GM12878 (cell line): ENCODE measurements at places on chromosomes 11 and 22. TPM values are rescaled to one million over a fixed set of nuclear protein-coding genes. Genes with fewer than 3 reads are reported as not detected.

DNA sequence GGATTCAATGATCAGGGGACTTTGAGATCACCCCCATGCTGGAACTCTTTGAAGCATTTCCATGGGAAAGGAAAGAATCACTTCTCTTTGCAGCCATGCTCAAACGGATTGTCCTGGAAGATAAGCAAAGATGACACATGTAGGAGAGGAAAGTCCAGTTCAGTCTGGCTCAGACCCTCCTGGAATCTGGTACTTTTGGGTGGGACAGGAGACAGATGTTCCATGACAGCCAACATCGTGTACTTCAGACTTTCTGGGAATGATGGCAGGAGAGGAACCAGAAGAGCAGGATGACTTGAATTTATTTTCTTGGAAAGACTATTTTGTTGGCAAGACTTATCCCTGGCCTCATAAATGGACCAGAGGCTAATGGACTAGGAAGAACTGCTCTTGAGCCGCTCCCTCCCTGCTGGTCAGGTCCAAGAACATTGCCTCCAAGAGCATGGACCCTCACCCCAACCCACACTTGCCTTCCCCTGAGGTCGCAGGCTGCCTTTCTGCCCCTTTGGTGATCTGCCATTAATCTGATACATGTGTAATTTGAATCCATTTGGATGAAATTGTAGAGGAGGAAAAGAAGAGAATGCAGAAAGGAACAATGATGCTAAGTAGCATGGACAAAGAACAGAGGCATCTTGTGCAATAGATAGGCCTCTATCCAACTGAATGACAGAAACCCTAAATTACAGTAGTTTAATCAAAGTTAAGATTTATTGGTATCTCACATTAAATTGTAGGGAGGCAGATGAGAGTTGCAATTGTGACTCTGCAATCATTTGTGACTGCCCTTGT lies 201.0 kb downstream of the SNX19 start:
- no peak for DNase-seq

DNA sequence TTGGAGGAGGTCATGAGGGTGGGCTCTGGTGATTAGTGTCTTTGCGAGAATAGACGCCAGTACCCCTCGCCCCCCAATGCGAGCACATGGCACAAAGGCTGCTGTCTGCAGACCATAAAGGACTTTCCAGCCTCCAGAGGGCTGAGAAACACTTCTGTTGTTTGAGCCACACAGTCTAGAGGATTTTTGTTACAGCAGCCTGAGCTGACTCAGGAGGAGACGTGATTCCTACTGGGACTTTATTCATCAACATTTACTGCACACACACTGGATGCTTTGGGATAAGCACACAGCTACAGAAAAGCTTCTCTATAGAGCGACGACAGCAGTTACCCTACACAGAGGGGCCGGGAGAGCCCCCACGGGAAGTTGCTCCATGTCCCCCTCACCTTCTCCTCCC lies 345.0 kb downstream of the CTTN start:
- DNase-seq = no peak

- DNase-seq = no peak
These were observed 6.4 kb downstream of the POLDIP3 start for GRCh38 chr22:42608136-42608822.

BLID gene
- total RNA-seq = not detected in 2 replicates

GDPD4 gene
- total RNA-seq = not detected in 2 replicates

GRCh38 chr11:111913997-111914396 lies 1.5 kb downstream of the HSPB2 start:
- DNase-seq = no peak

DNA sequence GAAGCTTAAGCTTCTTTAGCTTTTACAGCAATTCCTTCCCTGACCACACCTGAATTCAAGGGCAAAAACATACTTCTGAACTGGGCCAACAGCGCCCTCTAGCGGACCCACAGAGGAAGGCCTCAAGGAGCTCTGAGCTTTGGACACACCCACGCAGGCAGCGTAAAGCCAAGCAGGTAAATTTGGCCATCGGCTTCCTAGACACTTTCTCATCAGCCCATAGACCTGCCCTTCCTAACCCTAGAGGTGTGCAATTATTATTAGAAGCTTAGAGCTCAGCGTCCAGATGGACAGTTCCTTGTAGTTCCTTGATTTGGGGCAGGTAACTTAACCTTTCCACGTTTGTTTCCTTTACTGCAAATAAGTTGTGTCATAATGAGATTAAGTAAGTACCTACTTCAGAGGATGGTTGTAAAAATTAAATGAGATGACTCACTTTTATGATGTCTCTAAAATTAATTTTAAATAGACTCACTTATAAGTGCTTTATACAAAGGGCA lies 25.7 kb upstream of the HMGXB4 start:
- DNase-seq = peak; percentile 33

GRCh38 chr11:66915046-66915832 lies 42.9 kb downstream of the PC start:
- no peak for DNase-seq

DNA sequence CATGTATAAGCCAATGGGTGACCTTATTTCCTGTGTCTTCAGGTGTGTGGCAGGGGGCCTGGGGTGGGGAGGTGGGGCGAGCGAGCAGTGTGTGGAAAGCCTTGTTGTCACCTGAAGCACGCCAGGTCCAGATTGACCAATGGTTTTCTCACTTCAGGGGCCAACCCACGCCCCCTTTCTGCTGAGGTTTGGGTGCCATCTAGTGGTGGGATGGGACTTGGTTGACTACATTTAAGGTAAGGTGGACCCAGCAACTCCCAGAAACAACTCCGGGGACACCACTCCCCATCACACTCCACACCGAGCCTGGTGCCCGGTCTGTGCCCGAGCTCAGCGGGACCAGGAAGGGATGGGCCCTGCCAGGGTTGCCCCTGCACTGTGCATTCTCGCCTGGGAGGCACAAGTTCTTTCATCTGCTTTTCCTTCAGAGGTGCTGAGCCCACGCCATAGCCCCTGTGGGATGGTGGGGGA lies 40.0 kb downstream of the TPCN2 start:
- DNase-seq = peak; percentile 28

- no peak for DNase-seq
These were observed 4.8 kb downstream of the GVQW3 start for GRCh38 chr11:76385903-76386302.

DNA sequence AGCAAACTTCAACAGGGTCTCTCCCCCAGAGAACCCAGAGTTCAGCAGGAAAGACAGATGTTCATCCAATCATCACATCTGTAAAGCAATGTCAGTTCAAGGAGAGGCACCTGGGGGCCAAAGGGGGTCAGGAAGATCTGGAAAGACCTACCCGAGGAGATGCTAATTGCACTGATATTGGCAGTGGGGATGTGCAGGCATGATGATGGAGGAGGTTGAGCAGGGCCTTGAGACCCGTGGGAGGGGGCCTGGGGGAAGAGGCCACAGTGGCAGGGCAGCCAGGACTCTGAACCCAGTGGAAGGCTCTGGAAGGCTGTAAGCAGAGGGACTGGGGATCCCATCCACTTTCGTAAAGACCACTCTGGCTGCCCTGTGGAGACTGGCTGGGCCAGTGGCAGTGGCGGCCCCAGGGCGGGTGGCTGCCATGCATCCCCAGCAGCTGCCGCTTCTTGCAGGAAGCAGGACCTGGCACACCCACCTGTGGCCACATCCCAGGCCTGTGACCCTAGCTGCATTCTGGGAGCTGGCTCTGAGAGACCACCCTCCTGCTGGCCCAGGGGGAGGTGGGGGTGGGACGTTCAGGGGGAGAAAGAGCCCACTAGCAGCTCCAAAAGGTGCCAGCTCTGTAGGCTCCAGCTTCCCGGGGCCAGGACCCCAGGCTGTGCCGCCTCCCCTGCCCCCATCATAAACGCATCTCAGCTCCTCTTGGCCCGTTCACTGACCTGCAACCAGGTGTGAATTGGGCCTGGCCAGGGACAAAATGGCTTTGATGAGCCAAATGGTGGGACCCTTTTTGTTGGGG lies 59.9 kb upstream of the FGF3 start:
- DNase-seq = no peak

BET1L gene
- total RNA-seq = 40.5 and 48.9 TPM in 2 replicates

- no peak for DNase-seq
These were observed 58.1 kb upstream of the NECTIN1 start for GRCh38 chr11:119787074-119787461.

GRCh38 chr22:25219948-25220442 lies 556 bp downstream of the CRYBB2 start:
- no peak for DNase-seq

GRCh38 chr11:114257621-114258558 lies 38.3 kb upstream of the NNMT start:
- no peak for DNase-seq

- no peak for DNase-seq
These were observed 578.5 kb downstream of the BUD13 start for GRCh38 chr11:116194156-116194904.

KIF18A gene
- 18.1 and 19.4 TPM in 2 replicates for total RNA-seq

- no peak for DNase-seq
These were observed 1028.3 kb downstream of the BRD1 start for GRCh38 chr22:48799227-48799970.

DNA sequence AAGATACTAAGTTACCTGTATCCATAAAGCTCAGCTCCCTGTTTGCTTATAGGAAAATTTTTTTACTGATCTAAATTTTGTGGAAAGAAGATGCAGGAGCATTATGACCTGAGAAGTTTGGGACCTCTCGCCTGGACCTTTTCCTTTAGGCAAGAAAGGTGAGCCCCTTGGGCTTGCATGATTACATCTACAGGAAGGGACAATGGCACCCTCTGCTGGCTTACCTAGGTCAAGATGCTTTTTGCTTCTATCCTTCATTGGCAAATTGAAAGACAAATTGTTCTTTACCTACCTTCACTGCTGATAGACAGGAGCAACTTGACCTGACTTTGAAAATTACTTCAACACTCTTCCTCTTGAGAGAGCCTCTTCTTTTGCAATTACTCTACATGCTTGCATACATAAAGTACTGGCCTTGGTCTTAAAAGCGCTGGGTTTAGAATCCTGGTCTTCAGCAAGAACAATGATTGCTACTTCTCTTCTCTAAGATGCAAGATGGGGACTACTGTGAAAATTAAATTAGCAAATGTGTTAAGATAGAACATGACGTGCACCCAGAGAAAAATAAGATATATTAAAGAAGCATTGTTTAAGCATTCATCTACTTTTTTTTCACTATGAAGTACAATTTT lies 147.2 kb downstream of the TRPC6 start:
- DNase-seq = no peak

GRCh38 chr11:87223816-87224215 lies 186.1 kb downstream of the TMEM135 start:
- no peak for DNase-seq

DNA sequence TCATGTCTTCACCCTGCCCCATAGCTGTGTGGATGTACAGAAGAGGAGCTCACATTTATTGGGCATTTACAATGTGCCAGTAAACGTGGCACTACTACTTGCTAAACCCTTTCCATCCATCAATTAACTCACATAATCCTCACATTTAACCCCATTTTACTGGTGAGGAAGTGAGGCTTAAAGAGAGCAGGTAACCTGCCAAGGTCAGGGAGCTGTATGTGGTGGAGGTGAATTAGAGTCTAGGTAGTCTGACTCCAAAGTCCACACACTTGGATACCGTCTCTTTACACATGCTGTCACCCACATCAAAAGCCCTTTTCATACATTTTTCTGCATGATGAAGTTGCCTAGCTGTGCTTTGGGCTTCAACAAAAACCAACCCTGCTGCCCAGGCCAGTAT lies 10.8 kb downstream of the PLEKHA7 start:
- no peak for DNase-seq

CARD18 gene
- total RNA-seq = not detected in 2 replicates

DNA sequence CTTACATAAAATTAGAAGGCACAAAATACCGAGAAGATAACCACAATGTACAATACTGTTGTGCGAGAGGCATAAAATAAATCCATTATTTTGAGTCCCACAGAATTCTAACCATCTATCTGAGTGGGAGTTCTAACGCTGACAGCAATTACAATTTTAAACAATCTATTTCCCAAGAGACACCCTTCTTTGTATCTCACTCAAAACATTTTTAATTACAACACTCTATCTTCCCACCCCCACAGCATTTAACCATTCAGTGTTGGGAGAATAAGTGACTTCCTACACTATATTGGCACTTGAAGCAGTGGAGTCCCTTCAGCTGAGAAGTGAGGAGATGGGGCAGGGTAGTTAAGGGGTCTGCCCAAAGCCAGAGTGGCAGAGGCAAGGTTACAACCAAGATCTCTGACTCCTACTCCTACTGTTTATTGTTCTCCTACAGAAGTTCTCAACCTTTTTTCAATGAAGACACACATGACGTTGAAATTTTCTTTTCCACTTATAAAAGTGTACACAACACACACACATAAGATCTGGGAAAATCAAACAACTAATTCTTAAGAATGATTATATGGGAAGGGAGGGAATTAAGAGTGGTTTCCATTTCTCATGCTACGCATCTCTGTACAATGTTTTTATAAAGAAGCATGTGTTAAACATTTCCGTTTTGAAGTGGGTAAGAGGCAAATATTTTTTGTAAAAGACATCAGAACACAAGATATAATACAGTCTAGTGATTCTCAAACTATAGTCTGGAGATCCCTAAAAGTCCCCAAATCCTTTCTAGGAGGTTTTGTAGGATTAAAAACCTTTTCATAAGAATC lies 10.9 kb downstream of the SLC25A17 start:
- no peak for DNase-seq

OR52E8 gene
- total RNA-seq = not detected in 2 replicates

FOLH1 gene
- total RNA-seq = not detected in 2 replicates

DNA sequence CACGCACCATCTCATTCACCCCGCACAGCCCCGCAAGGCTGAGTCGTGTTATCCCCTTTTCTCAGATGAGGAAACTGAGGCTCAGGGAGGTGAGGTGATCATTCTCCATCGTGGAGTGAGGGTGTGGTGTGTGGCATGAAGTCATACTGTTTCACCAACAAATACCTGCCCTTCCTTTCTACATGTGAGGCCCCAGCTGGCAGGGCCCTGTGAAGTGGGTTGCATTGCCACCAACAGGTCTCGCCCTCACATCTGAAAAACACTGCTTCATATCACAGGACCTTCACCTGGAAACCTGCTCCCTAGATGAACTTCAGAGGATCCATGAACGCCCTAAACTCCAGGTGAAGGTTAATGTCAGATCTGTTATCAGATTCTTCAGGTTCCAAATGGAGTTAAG lies 4.3 kb downstream of the SSTR3 start:
- DNase-seq = no peak

- no peak for DNase-seq
These were observed 2.5 kb upstream of the ADM start for GRCh38 chr11:10302359-10302743.

GRCh38 chr22:32501836-32502752 lies 27.5 kb downstream of the FBXO7 start:
- no peak for DNase-seq

C22orf31 gene
- total RNA-seq = not detected in 2 replicates

- no peak for DNase-seq
These were observed 39.2 kb upstream of the AMPD3 start for GRCh38 chr11:10415817-10416392.

DNA sequence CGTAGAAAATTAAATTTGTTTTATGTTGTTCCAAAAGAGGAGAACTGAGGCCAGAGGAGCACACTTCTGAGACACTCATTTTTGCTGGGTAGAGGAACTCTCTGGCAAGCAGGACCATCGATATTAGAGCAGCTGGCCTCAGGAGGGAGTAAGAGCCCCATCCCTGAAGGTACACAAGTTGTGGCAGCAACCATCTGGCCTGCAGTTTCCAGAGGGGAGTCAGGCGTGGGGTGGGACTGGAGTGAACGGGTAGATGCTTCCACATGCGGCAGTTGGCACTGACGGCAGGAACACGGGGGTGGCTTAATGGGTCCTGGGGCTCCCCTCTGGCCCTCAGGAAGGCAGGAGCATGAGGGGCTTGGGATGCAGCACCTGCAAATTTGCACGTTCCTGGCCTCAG lies 13.2 kb upstream of the SSTR3 start:
- no peak for DNase-seq

- DNase-seq = no peak
These were observed 971.4 kb downstream of the BRD1 start for GRCh38 chr22:48856308-48856615.
